ENCODE measurements at places on chromosomes 13 and 19. TPM values are rescaled to one million over a fixed set of nuclear protein-coding genes. Genes with fewer than 3 reads are reported as not detected.

- peaks cover 45% of the 10 kb centered on the region for H3K4me1 ChIP-seq
- H3K4me3 ChIP-seq = peak overlapping the region; percentile 29
- no peaks in the 10 kb centered on the region for H3K36me3 ChIP-seq
These were observed 5.6 kb downstream of the ICAM5 start for GRCh38 chr19:10295305-10295846.

The GDF15 gene
- total RNA-seq = 5.3 TPM

GRCh38 chr19:4174895-4175668, 7.3 kb downstream of the SIRT6 start:
- peaks cover 6% of the 10 kb centered on the region for H3K4me1 ChIP-seq
- H3K4me3 ChIP-seq = no peak overlapping the region
- peaks cover 18% of the 10 kb centered on the region for H3K27me3 ChIP-seq
- DNase-seq = no peak

The FIZ1 gene
- 13.2 TPM for total RNA-seq

- H3K27me3 ChIP-seq = no peaks in the 10 kb centered on the region
- no peak for DNase-seq
- no peaks in the 10 kb centered on the region for H3K4me1 ChIP-seq
- H3K4me3 ChIP-seq = no peak overlapping the region
- no peaks in the 10 kb centered on the region for H3K36me3 ChIP-seq
These were observed 116.9 kb downstream of the CCNA1 start for GRCh38 chr13:36549126-36549702.

The ARHGEF1 gene
- 37.2 TPM for total RNA-seq

The ZNF805 gene
- 11.6 TPM for total RNA-seq

DNA sequence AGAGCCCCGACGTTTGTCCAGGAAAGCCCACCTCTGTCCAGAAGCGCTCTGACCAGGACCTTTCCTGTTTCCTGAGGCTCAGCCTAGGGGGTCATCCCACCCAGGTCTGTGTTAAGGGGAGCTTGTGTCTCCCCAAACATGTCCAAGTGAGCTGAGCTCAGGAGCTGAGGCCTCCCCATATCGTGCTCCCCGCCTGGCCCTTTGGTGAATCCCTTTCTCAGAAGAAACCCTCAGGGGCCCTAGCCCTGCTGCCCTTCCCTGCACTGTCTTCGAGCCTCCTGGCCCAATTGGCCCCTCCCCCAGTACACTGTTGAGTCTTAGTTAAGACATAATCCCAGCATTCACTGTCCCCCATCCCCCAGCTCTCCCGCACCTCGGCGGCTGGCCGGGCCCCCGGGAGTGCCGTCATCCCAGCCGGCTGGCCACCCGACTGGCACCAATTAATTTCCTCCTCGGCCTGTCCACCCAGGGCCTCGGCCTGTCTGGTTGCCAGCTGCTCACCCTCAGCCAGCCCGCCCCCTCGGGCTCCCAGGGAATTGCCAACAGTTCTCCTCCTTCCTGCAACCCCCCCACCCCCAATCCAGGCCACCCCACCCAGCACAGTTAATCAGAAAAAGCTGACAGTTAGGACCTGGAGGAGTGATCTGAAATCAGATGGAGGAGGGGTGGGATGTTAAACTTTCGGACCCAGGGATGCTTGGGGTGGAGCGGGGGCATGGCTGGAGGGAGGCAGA, 13.6 kb downstream of the IER2 start:
- peak; percentile 75 for DNase-seq
- H3K36me3 ChIP-seq = no peaks in the 10 kb centered on the region
- H3K27me3 ChIP-seq = no peaks in the 10 kb centered on the region
- no peak overlapping the region for H3K4me3 ChIP-seq

The USF2 gene
- 170 TPM for total RNA-seq

DNA sequence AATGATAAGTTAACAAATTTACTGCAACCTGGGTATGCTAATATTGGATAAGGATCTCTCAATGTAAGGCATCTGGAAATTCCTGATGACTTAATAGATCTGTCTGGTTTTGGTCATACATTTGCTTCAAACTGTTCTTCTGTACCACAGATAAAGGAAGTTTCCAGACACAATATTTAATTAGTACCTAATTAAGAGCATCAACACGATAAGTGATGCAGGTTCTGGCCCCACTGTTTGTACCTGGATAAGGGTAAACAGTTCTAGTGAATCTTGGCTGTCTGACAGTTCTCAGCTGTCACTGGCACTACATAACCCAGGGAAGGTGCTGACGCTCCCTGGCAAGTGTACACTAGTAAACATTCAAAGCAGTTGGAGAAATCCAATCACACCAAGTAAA, 165.6 kb downstream of the MZT1 start:
- H3K27ac ChIP-seq = no peak overlapping the region
- DNase-seq = no peak
- H3K36me3 ChIP-seq = no peaks in the 10 kb centered on the region
- no peaks in the 10 kb centered on the region for H3K27me3 ChIP-seq
- no peaks in the 10 kb centered on the region for H3K4me1 ChIP-seq
- H3K4me3 ChIP-seq = no peak overlapping the region

DNA sequence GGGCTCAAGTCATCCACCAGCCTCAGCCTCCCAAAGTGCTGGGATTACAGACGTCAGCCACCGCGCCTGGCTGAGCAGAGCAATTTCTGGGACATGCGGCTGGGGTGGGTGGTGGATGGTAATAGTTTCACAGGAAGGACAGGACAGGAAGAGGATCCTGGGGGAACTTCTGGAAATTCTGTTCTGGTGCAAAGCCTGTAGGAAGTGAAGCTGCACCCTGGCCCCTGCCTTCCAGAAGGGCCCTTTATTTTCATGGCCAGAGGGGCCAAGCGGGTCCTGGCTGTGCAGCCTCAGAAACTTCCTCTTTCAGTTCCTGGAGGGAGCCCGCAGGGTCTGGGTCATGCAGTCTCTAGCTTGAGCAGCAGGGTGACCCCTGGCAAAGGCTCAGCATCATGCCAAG, 15.7 kb downstream of the FEM1A start:
- H3K27ac ChIP-seq = no peak overlapping the region
- H3K27me3 ChIP-seq = no peaks in the 10 kb centered on the region

The ZNF415 gene
- 38.6 TPM for total RNA-seq

DNA sequence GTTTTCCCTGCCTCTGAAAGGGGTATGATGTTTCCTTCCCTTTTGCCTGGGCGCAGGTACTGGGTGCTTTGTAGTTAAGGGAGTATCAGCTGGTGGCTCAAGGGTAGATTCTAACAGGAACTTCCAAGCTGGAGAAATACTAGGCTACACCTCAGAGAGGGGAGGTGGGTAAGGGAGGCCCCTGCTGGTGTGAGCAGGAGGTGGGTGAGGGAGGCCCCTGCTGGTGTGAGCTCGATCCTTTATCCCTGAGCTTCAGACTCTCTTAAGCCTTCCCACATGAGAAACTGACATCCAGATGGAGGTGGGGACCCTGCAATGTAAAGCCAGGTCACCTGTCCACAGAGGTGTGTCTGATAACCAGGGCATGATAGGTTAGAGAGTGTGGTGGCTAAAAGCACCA, 32.1 kb downstream of the CYP2B6 start:
- no peak overlapping the region for H3K4me3 ChIP-seq
- no peak for DNase-seq
- H3K27ac ChIP-seq = no peak overlapping the region

DNA sequence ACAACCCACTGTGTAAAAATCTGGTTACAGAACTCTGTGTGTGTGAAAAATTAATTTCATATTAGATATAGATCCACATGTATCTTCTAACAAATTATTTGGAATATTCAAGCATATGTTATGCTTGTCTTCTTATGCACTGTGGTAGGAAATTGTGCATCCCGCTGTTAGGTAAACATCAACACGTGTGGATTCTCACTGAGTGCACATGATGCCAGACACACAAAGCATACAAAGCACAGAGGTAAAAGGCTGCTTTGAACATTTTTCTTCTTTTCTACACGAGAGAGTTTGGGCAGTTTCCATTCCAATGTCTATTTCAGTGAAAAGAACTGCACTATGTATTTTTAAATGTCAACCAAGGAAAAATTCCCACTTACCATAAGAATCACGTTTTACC, 354.9 kb downstream of the PCDH9 start:
- no peak overlapping the region for H3K27ac ChIP-seq
- no peaks in the 10 kb centered on the region for H3K36me3 ChIP-seq
- no peaks in the 10 kb centered on the region for H3K4me1 ChIP-seq
- no peak overlapping the region for H3K4me3 ChIP-seq
